ENCODE measurements at places on chromosomes 3 and 15.
A peak's percentile ranks its signal among the peaks of the same experiment; 100 is the strongest.

DNA sequence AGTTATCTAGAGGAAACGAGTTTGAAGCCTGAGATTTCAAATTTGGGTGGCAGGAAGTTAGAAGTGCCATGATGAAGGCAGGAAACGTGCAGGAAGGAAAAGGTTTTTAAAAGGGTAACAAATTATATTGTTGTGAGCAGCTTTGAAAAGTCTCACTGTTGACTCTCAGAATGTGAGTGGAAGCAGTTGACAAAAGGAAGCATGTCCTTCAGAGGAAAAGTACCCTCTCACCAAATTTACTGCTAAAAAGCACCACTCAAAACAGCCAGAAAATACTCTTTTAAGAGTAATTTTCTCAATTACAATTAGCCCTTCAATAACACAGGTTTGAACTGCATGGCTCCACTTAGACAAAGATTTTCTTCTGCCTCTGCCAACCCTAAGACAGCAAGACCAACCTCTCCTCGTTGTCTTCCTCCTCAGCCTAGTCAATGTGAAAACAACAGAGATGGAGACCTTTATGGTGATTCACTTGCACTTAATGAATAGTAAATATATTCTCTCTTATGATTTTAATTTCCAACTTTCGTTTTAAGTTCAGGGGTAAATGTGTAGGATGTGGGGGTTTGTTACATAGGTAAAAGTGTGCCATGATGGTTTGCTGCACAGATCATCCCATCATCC lies 117.1 kb upstream of the LIPC start:
- no peak for DNase-seq

GRCh38 chr15:40695469-40695890 lies 506 bp downstream of the RAD51 start:
- no peak for DNase-seq

GRCh38 chr3:171839270-171839669 lies 3.9 kb upstream of the TMEM212 start:
- DNase-seq: no peak

DNA sequence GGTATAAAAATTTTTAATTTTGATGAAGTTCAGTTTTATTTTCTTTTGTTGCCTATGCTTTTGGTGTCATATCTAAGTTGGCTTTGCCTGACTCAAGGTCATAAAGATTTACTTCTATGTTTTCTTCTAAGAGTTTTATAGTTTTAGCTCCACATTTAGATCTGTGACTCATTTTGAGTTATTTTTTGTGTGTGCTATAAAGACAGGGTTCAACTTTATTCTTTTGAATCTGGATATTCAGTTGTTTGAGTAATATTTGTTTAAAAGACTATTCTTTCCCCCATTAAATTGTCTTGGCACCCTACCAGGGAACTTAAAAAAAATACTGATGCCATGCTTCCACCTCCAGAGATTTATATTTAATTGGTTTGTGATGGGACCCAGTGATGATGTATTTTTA lies 4.0 kb downstream of the MAP3K13 start:
- no peak for DNase-seq

- no peak for DNase-seq
Measured at GRCh38 chr3:81886081-81886480, 124.6 kb upstream of the GBE1 start.

DNA sequence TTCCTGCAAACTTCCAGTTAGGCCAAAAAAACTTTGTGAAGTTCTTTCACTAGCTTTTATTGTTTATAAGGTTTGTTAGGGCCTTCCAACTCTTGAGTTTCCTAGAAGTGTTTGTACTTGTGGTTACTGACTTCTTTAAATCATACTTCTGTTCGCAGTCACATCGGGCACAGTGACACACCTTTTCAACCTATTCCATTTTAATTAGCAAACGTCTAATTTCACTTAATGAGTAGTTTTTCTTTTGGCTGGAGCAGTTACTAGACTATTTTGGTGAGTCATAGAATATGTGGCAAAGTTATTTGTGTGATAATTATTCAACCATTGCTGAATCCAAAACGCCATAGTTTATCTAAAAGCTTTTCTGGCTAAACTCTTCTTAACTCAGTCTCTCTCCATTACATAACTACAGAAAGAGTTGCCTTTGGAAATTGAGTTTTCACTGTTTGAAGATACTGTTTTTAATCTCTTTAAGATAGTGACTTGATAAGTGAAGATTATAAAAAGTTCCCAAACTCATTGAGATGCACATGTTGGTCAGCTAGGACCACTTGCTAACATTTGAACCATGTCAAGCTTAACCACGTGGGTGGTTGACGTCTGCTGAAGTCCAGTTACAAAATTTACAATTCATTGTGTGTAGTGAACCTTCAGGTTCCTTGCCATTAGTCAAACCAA lies 21.5 kb downstream of the CNOT10 start:
- DNase-seq: no peak

- DNase-seq: no peak
Measured at GRCh38 chr3:170558427-170558826, 27.4 kb downstream of the SLC7A14 start.

GRCh38 chr3:193793123-193793522 lies 200.1 kb downstream of the OPA1 start:
- no peak for DNase-seq

DNA sequence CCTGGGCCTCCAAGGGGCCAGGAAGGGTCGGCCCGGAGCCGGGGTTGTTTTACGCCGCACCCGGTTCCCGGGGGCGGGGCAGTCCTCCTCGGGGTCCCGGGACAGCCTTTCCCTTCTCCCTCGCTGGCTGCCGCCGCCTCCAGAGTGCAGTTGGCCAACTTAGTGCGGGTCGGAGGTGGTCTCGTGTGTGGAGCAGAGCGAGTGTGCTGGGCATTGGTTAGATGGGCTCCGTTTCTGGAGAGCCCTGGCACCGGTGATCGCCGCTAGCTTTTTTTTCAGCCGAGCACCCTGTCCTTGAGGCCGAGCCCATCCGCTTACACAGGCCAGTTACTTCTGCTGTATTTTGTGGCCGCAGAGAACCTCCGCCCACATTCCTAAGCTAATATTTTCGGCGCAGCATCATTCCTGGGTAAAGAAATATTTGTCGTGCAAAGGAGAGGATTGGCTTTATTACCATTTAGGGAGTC lies 585 bp downstream of the KIF23 start:
- peak; percentile 76 for DNase-seq

DNA sequence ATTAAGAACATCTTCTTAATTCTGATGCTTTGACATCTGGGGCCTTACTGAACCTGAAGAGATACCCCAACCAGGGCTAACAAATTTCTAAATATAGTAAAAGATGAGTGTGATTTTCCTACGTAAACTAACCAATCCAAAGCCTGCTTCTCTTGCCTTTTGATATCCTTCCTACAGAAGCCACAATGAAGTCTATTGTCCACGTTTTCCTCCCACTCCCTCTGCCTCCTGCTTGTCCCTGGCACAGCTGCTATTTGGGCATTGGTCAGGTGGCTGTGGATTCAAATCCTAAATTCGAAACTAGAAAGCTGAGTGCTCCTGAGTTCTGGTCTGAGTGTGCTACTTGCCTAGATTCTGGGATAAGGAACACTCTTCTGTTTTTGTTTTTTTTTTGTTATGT lies 17.4 kb upstream of the MKRN3 start:
- DNase-seq: no peak

GRCh38 chr15:83928392-83928734 lies 274.4 kb downstream of the ADAMTSL3 start:
- no peak for DNase-seq

GRCh38 chr3:142269767-142270166 lies 44.4 kb upstream of the GK5 start:
- DNase-seq: no peak

GRCh38 chr3:126097801-126098200 lies 13.9 kb upstream of the SLC41A3 start:
- no peak for DNase-seq

GRCh38 chr3:59374818-59375211 lies 325.0 kb upstream of the CFAP20DC start:
- no peak for DNase-seq

GRCh38 chr3:156176048-156176447 lies 55.7 kb downstream of the KCNAB1 start:
- no peak for DNase-seq

DNA sequence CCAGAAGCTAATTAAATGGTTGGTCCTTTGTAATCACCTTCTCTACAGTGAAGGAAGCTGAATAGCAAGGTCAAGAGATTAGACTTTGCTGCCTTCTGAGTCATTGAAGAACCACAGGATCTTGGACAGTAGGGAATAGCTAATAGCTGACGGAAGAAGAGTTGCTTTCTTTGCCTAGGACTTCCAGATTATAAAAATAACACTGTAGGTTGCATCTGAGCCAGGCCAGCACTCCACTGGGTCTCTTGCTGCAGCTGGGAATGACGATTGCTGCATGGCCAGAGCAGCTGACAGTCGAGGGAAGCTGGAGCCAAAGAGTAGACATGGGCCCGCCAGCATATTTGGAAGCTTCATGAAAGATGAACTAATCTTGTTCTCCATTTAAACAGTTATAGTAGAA lies 81.5 kb upstream of the KCNMB2 start:
- no peak for DNase-seq

DNA sequence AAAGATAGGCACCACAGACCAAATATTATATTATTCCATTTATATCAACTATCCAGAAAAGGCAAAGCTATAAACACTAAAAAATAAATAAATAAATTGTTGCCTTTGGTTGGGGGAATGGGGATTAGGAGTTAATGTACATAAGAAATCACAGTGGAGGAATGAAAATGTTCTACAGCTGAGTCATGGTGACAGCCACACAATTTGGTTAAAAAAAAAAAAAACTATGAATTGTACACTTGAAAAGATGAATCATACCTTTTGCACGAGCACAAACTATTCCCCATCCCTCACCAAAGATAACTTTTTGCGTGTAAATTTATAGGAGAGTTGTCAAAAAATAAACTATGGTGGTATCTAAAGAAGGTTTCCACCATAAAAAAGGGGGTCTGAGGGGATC lies 103.2 kb downstream of the TBC1D5 start:
- DNase-seq: no peak

GRCh38 chr3:127688022-127688415 lies 15.3 kb downstream of the ABTB1 start:
- DNase-seq: no peak

GRCh38 chr3:21449738-21450137 lies 301.3 kb downstream of the ZNF385D start:
- no peak for DNase-seq

DNA sequence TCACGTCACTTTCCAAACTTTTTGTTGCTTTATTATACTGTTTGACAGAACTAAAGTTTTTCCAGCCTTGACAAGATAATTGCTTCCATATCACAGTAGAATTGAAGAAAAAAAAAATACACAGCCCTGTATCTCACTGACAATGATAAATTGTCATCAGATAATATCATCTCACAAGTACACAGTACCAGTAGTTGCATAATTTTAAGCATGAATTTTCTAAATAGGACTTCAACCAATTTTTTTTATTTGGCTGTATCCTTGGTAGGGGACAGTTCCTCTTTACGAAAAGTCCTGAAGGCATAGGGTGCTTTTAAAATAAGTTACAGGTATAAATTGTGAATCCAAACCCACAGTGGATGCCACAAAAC lies 230.7 kb downstream of the ATP8B4 start:
- DNase-seq: no peak

DNA sequence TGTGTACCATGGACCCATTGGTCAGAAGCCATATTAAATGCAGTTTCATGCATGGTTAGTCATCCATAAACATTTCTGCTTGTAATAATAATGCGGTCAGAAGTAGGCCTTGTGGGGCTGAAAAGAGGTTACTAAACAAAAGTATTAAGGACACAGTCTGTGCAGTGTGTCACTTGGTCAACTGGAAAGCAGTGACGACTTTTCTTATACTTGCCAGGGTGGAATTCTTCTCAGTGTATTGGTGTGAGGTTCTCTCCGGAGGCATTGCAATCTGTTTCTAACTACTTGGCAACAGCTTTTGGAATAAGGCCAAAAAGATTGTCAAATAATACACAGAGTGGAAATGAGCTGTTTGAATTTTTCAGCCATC lies 46.8 kb downstream of the CHL1 start:
- DNase-seq: no peak

DNA sequence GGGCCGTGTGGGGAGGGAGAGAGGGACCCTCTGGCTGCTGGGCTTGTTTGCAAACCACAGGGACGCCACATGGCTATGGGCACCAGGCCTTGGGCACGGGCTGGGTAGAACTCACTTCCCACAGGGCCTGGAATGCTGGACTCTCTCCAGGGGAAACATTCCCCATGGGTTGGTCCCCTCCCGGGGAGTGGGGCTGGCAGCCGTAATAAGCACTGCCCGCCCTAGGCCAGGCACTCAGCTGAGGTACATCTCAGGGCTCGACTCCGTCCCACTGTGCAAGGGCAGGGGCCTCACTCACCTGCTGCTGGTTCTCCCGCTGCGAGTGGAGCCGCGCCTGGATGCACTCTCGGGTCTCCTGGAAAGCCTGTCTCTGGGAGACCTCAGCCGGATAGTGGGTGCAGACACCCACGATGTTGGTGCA lies 96.7 kb downstream of the ADCY5 start:
- no peak for DNase-seq

- no peak for DNase-seq
Measured at GRCh38 chr3:126256251-126256650, 75.9 kb upstream of the ALDH1L1 start.

GRCh38 chr15:75349851-75350588 lies 3.2 kb downstream of the NEIL1 start:
- no peak for DNase-seq

DNA sequence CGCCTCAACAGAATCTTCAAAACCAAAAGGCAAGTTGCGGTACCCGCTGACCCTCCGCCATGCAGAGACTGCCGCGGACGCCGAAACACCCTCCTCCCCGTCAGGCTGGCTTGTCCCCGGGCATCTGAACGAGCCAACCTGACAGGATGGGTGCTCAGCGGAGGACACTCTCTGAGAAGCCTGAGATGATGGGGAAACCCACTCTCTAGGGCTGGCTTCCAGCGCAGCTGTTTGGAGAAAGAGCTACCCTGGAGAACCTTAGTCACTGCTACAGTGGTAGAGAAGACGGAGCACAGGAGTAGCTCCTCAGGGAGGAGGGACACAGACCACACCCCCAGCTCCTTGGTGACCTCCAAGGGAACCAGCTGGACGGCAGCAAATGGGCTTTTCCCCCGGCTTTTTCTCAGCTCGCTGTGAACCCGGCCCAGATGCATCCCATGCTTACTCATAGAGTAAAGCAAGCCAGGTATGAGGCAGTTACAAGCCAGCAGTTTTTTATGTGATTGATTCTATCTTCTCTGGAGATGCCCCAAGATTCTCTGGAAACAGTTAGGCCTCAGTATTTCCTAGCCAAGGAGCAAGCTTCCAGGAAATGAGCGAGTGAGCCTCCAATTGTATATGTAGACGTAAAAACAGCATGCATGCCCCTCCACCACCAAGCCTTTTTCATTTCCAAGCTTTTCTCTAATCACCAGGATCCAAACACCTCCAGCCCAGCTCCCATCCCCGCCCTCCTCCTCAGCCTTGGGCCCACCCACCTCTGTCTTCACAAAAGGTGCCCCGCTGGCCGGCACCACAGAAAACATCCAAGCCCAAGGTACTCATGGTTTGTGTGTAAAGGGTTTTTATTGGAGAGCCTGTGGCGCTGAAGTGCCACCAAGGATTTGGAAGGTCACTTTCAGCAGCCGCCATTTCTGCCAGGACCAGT lies 38.7 kb downstream of the FAM174B start:
- DNase-seq: no peak

GRCh38 chr15:72740219-72740618 lies 43.3 kb downstream of the ADPGK start:
- no peak for DNase-seq
